ENCODE measurements at places on chromosomes 13 and 19. TPM values are rescaled to one million over a fixed set of nuclear protein-coding genes. Genes with fewer than 3 reads are reported as not detected.

The GAPDHS gene
- total RNA-seq = not detected

The CRLF1 gene
- 2.6 TPM for total RNA-seq

The CPB2 gene
- total RNA-seq = 0.18 TPM

The TIMM44 gene
- total RNA-seq = 129 TPM

DNA sequence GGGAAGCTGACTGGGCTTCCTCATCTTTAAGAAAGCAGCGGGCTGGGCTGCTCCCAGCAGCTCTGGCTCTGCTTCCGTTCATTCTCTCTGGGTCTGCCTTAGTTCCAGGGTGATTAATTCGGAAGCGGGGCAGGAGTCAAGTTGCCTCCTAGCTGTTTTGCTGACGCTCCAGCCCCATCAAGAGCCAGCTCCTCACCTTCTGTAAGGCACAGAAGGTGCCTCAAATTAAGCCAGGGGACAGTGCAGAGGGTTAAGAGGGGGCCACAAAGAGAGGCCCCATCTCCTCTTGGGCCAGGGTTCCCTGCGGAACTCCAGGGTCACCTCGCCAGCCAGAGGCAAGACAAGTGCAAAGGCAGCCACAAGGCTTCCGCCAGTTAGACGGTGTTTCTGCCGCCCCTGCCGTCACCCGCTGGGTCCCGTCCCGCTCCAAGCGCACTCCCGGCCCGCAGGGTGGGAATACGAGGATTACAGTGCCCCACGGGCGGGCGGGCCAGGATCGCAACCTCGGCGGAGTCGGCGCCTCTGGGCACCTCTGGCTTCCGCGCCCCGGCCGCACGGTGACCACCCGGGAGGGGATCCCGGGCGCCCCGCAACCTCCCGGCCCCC, 508 bp downstream of the SLC15A1 start:
- H3K36me3 ChIP-seq = no peaks in the 10 kb centered on the region
- no peaks in the 10 kb centered on the region for H3K27me3 ChIP-seq
- DNase-seq = no peak
- peak overlapping the region; percentile 62 for H3K27ac ChIP-seq
- peak overlapping the region; percentile 81 for H3K4me3 ChIP-seq

- no peak overlapping the region for H3K27ac ChIP-seq
- H3K4me3 ChIP-seq = no peak overlapping the region
- H3K36me3 ChIP-seq = no peaks in the 10 kb centered on the region
- H3K4me1 ChIP-seq = no peaks in the 10 kb centered on the region
- no peak for DNase-seq
- H3K27me3 ChIP-seq = no peaks in the 10 kb centered on the region
Measured at GRCh38 chr13:84569366-84569765, 687.1 kb upstream of the SLITRK1 start.

DNA sequence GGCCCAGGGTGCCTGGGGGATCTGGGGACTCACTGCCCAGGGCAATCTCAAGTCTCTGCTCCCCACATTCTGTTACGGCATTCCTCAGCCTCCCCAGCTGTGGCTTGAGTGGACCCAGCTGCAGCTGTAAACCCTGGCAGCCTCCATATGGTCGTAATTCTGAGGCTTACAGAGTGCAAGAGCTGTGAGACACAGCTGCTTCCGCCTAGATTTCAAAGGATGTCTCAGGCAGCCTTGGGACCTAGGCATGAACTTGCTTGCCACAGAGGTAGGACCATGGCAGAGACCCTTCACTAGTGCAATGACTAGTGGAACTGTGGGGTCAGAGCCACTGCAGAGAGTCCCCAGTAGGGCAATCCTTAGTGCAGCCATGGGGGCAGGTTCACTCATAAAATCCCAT, 297.5 kb downstream of the ENOX1 start:
- H3K27ac ChIP-seq = no peak overlapping the region
- H3K27me3 ChIP-seq = no peaks in the 10 kb centered on the region
- no peak for DNase-seq
- no peaks in the 10 kb centered on the region for H3K36me3 ChIP-seq
- H3K4me1 ChIP-seq = no peaks in the 10 kb centered on the region

GRCh38 chr19:29364224-29364726, 151.3 kb upstream of the UQCRFS1 start:
- no peak overlapping the region for H3K4me3 ChIP-seq
- H3K27me3 ChIP-seq = no peaks in the 10 kb centered on the region
- no peaks in the 10 kb centered on the region for H3K36me3 ChIP-seq

DNA sequence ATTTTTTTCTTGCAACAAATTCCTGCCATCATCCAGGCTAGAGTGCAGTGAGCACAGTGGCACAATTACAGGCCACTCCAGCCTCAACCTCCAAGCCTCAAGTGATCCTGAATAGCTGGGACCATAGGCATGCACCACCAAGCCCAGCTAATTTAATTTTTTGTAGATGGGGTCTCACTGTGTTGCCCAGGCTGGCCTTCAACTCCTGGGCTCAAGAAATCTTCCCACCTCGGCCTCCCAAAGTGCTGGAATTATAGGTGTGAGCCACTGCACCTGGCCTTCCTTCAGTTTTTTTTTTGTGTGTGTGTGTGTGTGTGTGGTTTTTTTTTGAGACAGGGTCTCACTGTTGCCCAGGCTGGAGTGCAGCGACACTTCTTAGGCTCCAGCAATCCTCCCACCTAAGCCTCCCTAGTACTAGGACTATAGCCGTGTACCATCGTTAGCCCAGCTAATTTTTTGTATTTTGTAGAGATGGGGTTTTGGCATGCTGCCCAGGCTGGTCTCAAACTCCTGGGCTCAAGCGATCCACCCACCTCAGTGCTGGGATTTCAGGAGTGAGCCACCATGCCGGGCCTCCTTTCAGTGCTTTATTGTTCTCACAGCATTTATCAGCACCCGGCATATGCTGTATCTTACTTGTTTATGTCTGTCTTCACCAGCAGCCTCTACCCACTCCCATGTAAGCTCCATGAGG, 5.9 kb upstream of the SRRM5 start:
- H3K27ac ChIP-seq = no peak overlapping the region
- DNase-seq = no peak
- no peak overlapping the region for H3K4me3 ChIP-seq

DNA sequence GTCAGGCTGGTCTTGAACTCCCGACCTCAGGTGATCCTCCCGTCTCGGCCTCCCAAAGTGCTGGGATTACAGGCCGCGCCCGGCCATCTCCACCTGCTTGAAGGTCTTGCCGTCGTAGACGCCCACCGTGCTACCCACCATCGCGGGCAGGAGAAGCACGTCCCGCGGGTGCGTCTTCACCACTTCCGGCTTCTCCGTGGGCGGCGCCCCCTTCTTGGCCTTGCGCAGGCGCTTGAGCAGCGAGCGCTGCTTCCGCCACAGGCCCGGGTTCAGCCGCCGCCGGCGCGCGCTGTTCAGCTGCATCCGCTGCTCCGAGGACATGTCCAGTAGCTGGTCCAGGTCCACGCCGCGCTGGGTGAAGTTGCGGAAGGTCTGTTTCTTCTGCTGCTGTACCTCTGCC, 21.6 kb downstream of the EFNA2 start:
- H3K4me1 ChIP-seq = peaks cover 11% of the 10 kb centered on the region
- H3K4me3 ChIP-seq = no peak overlapping the region
- no peaks in the 10 kb centered on the region for H3K36me3 ChIP-seq
- no peak for DNase-seq

- H3K4me1 ChIP-seq = no peaks in the 10 kb centered on the region
- no peak for DNase-seq
- no peaks in the 10 kb centered on the region for H3K27me3 ChIP-seq
- H3K36me3 ChIP-seq = no peaks in the 10 kb centered on the region
- H3K4me3 ChIP-seq = no peak overlapping the region
- no peak overlapping the region for H3K27ac ChIP-seq
Measured at GRCh38 chr13:25699056-25699455, 327.3 kb downstream of the ATP8A2 start.

DNA sequence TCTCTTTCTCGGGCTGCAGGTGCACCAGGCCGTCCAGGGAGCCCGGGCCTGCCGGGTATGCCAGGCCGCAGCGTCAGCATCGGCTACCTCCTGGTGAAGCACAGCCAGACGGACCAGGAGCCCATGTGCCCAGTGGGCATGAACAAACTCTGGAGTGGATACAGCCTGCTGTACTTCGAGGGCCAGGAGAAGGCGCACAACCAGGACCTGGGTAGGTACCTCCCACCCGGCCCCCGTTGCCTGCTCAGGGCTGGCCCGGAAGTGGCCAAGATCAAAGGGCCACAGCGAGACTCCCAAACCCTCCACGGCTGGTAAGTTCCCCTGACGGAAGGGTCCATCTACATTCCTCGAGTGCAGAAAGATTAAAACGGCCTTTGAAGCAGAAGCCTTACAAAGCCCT, 55.1 kb downstream of the RAB20 start:
- H3K36me3 ChIP-seq = no peaks in the 10 kb centered on the region
- peak overlapping the region; percentile 97 for H3K27ac ChIP-seq
- no peaks in the 10 kb centered on the region for H3K27me3 ChIP-seq
- peak; percentile 91 for DNase-seq
- H3K4me3 ChIP-seq = no peak overlapping the region
- H3K4me1 ChIP-seq = peaks cover 49% of the 10 kb centered on the region

DNA sequence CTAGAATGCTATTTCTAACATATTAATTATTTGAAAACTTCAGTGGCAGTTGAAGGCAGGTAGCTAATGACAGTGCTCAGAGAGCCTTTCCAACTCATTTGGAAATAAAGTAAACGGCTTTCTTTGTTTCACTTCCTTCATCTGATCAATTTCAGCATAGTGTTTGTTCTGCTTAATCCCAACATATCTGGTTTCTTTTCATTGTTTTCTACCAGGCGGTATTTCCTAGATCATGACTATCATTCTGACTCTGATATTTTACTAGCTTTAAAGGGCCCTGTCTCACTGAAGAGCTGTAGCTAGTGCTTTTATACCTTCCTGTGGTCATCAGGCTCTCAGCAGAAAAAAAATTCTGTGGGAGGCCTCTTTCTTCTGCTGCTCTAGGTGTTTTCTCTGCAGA, 178.6 kb downstream of the RBM26 start:
- no peaks in the 10 kb centered on the region for H3K36me3 ChIP-seq
- no peak for DNase-seq
- no peaks in the 10 kb centered on the region for H3K27me3 ChIP-seq
- H3K27ac ChIP-seq = no peak overlapping the region

Measured in Caco-2 (cell line).